Vagina (tissue), 2 donors: ENCODE measurements at places on chromosomes 1 and 21. TPM values are rescaled to one million over a fixed set of nuclear protein-coding genes. Genes with fewer than 3 reads are reported as not detected.

CTSS gene
- total RNA-seq, result 34.1 TPM

TTC13 gene
- total RNA-seq, result 37.1 TPM

ADCY10 gene
- total RNA-seq, result not detected

FAM78B gene
- 4.4 TPM for total RNA-seq

CD52 gene
- total RNA-seq, result 8.1 TPM

PLA2G2A gene
- total RNA-seq, result 515 TPM

LRP8 gene
- total RNA-seq, result 21.1 TPM

FCRL4 gene
- not detected for total RNA-seq

RPS27 gene
- 1,771 TPM for total RNA-seq

MAN1A2 gene
- total RNA-seq, result 30.7 TPM

RXRG gene
- not detected for total RNA-seq

HSPG2 gene
- 179 TPM for total RNA-seq

XCL1 gene
- total RNA-seq, result not detected

BCL2L15 gene
- total RNA-seq, result 2.9 TPM

FDPS gene
- 71.0 TPM for total RNA-seq

LCE3E gene
- 2.2 TPM for total RNA-seq

KCNA3 gene
- total RNA-seq, result 8.1 TPM

NCAM2 gene
- total RNA-seq, result 4.7 TPM

GBP1 gene
- total RNA-seq, result 17.4 TPM

KRTAP13-2 gene
- not detected for total RNA-seq

HES2 gene
- 44.7 TPM for total RNA-seq

XCL2 gene
- total RNA-seq, result not detected

LRRC39 gene
- total RNA-seq, result 1.2 TPM

HFM1 gene
- 9.3 TPM for total RNA-seq

FMN2 gene
- total RNA-seq, result not detected

CHI3L2 gene
- total RNA-seq, result 5.6 TPM

AMY1A gene
- not detected for total RNA-seq

BRINP2 gene
- total RNA-seq, result 0.49 TPM

FALEC gene
- total RNA-seq, result not detected

PPIAL4G gene
- not detected for total RNA-seq

HDAC1 gene
- total RNA-seq, result 65.6 TPM

RGS13 gene
- total RNA-seq, result 0.98 TPM

PLA2G4A gene
- 12.5 TPM for total RNA-seq

KRTAP10-5 gene
- not detected for total RNA-seq

EPHB2 gene
- 3.9 TPM for total RNA-seq

CACNA1S gene
- not detected for total RNA-seq

MAP7D1 gene
- total RNA-seq, result 93.8 TPM

KANK4 gene
- total RNA-seq, result 1.2 TPM

RNF186 gene
- total RNA-seq, result not detected

TMOD4 gene
- 2.2 TPM for total RNA-seq

LMOD1 gene
- 107 TPM for total RNA-seq

USP16 gene
- total RNA-seq, result 22.8 TPM

SH2D5 gene
- not detected for total RNA-seq

PRDX6 gene
- 245 TPM for total RNA-seq

CD101 gene
- total RNA-seq, result 3.9 TPM

NUP210L gene
- total RNA-seq, result not detected

GPR3 gene
- 0.74 TPM for total RNA-seq

SLC25A34 gene
- 3.2 TPM for total RNA-seq

GPR25 gene
- total RNA-seq, result 5.9 TPM

CAMK1G gene
- not detected for total RNA-seq

DMBX1 gene
- 0.25 TPM for total RNA-seq

CNIH3 gene
- total RNA-seq, result not detected

S100A1 gene
- not detected for total RNA-seq

VASH2 gene
- 4.2 TPM for total RNA-seq

PAQR6 gene
- 2.0 TPM for total RNA-seq
